RPMI7951 (cell line): ENCODE measurements at places on chromosomes 5 and 9. TPM values are rescaled to one million over a fixed set of nuclear protein-coding genes. Genes with fewer than 3 reads are reported as not detected.

GRCh38 chr9:126491568-126491879 is 122.2 kb upstream of the LMX1B start:
- DNase-seq, result no peak

DNA sequence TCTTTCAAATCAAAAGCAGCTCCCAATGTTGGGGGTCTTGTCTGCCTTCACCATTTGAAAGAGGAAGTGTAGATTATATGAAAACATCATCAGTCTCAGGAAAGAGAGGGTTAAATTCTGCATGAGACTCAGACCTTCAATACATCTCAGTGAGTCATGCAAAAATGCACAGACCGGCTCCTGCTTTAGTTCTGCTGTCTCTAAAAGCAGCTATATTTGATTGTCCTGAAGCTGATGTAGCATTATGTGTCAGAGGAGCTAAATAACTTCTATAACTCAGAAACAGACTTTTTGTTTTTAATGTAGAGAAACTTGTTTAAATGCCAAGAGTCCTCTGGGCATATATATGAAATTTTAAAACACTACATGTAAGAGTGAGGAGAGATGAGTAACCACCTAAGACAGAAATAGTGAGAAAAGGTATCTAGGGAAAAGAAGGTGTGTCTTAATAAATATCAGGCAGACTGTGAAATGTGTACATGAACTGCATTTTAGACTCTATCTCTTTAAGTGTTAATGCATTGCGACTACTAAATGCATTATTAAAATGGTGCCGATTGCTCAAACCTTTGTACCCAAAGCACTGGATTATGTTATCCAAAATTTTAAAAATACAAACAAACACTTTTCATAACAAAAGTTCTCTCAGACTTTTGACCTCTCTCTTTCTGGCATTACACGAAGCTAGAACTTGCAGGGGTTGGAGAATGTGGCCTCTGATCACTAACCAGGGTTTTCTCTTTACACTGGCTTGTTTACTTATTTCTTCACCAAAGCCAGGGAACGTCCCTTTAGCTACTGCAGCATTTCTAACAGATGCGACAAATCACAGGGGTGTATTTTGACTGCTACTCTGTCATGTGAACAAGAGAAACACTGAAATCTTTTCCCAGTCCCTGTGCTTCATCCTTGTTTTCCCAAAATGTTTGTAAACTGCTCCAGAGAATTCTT is 302.3 kb downstream of the ARL15 start:
- no peak for DNase-seq

DNA sequence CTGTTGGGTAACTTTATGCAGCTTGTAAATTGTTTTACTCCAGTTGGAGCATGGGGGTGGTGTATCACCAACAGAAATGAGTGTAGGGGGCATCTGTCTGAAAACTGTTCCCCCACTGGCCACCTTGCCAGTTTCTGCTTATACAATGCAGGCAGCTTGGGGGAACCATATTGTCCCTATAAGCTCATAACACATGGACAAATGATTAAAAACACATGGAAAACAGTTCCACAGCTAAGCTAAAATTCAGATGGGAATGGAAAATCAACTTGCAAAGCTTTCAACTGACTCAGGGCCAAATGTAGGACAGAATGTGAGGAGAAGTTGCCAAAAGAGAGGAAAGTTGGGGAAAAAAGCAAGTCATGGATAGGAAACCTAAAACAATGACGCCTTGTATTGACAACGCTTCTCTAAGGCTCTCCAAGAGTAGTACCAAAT is 7.9 kb upstream of the CER1 start:
- no peak for DNase-seq

- peak; percentile 63 for DNase-seq
These were observed 217.6 kb downstream of the NFIB start for GRCh38 chr9:14096258-14096922.

- DNase-seq, result no peak
These were observed 761.3 kb upstream of the DMAC1 start for GRCh38 chr9:8560560-8561525.

- no peak for DNase-seq
These were observed 17.7 kb upstream of the TLX3 start for GRCh38 chr5:171291371-171291770.

- no peak for DNase-seq
These were observed 12.9 kb downstream of the SLC6A3 start for GRCh38 chr5:1432296-1432695.

Gene COL5A1
- 138 and 179 TPM in 2 replicates for total RNA-seq

Gene PDE6A
- 0.10 and 0.12 TPM in 2 replicates for total RNA-seq

Gene DAB2
- total RNA-seq, result 8.7 and 19.9 TPM in 2 replicates

Gene PKD2L2
- total RNA-seq, result not detected in 2 replicates

Gene CTXN3
- not detected in 2 replicates for total RNA-seq
